ENCODE measurements at places on chromosomes 13 and 19. TPM values are rescaled to one million over a fixed set of nuclear protein-coding genes. Genes with fewer than 3 reads are reported as not detected.

Gene C1QTNF9
- 0.30 TPM for polyA plus RNA-seq

Gene CD79A
- polyA plus RNA-seq = 1.7 TPM

Gene DCT
- 0.26 TPM for polyA plus RNA-seq

Gene ATP4A
- polyA plus RNA-seq = 0.11 TPM

Gene ZNF600
- polyA plus RNA-seq = 13.0 TPM

Gene SEMA6B
- polyA plus RNA-seq = 3.2 TPM

Gene ZNF791
- polyA plus RNA-seq = 26.7 TPM

Gene SLC25A41
- polyA plus RNA-seq = 2.0 TPM

Gene ATP12A
- polyA plus RNA-seq = 13.4 TPM

Gene STOML3
- not detected for polyA plus RNA-seq

DNA sequence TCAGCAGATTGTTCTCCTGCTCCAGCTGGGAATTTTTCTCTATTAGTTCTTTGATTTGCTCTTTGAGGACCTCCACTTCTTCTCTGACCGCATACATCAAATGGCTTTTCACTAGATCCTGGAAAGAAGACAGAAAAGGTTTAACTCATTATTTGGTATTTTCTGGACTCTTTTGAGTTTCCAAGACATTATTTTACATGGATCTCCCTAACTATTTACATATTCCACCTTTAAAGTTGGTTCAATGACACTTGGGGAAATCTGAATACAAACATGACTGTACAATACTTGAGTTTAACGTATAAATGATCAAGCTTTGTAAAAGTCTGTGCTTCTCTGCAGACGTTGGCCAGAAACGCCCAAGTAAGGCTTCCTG lies 61.1 kb downstream of the SERP2 start:
- no peak for DNase-seq

DNA sequence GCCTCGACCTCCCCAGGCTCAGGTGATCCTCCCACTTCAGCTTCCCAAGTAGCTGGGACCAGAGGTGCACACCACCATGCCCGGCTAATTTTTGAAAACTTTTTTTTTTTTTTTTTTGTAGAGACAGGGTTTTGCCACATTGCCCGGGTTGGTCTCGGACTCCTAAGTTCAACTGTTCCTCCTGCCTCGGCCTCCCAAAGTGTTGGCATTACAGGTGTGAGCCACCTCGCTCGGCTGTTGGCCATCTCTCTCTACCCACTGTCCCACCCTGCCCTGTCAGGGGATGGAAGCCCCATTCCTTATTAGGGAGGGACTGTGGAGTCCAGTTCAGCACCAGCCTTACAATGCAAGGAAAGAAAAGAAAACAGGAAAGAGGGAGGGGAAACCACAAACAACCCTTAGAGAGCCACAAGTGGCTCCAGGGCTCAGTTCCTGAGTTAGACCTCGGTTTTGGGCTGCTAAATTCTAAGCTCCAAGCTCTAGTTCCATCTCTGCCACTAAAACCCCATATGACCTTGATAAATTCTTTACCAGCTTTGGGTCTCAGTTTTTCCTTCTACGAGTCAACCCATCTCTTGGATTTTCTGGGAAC lies 31.7 kb downstream of the ACTL9 start:
- DNase-seq = no peak

DNA sequence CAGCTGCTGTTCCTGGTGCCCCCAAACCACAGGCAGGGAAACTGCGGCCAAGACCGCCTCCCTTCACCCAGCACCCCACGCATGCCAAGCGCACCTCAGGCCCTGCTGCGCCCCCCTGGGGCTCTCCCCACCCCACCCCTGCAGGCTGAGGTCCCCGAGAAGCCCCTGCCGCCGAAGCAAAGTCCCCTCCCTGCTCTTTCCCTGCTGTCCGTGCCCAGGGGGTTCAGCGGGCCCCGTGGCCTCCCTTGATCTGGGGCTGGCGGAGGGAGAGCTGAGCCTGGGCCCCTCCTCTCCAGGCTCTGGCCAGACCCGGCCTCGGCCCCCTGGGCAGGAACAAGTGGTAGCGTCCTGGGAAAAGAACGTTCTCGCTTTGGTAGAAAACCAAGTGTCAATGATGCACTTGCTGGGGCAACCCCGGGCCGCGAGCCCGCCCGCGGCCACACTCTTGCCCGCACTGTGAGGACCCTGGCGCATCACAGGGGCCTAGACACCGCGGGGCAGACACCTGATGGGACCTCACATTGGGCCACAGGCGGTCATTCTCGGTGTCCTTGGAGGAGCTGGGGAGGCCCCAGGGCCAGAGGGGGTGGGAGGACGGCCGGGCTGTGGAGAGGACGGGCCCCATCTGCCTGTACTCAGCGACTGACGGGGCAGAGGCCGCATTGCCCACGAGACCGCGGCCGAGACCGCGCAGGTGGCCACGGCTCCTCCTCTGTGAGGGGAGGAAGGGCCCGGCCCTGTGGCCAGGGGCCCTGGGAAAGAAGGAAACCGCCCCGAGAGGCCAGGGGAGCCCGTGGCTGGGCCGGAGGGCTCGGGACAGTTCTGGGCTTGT lies 29.0 kb downstream of the GPX4 start:
- DNase-seq = no peak

DNA sequence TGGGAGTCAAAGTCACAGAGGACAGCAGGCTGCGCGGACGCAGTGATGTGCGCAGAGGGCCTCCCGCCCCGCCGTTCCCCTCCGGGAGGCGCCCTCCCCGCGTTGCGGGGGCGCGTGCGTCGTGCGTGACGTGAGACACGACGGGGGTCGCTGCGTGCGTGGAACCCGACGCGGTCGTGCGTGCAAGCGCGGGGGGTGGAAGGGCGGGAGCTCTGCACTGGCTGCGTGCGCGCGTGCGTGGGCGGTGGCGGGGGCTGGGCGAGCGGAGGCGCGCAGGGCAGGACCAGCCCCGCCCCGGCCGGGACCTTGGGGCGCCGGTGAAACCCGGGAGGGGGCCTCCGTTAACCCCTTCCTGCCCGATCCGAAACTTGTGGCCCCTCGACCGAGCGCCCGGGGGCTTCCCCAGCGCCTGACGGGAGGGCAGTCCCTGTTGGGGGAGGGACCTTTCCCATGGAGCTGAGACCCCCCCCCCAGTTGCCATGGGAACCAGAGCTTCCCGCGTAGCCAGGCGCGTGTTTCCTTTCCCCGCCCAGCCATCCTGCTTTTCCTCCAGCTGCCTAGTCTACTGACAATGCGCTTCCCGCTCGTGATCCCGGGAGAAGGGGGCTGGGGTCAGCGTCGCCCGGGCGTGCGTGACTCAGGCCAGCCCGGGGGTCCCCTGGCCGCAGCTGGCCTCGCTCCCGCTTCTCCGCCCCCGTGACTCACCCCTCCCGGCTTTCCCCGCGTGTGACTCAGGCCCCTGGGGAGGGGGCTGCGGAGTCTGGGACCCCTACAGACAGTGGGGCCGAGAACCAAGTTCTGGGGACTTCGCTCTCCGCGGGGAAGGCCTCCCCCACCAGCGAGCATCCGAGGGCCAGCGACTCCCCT lies 7.3 kb upstream of the HOOK2 start:
- DNase-seq = no peak

DNA sequence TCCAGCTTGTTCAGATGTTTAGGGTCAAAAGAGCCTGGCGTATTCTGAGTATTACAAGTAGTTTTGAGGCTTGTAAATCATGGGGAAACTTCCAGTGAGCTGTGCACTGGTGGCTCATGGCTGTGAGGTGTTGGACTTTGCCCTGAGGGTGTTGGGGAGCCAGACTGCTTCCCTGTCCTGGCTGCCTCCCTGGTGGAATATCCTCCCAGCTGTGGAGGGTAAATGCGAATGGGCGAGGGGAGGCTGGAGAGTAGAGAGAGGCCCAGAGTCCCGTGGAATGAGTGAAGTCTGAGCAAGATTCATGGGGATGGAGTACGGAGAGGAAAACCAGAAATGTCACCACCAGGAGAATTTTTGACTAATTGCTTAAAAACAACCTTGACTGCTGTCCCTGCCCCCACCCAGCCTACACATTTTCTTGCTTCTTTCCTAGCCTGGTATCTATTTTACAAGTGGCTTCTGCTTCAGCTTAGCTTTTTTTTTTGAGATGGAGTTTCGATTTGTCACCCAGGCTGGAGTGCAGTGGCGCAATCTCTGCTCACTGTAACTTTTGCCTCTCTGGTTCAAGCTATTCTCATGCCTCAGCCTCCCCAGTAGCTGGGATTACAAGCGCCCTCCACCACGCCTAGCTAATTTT lies 3.7 kb downstream of the SNRPA start:
- no peak for DNase-seq

GRCh38 chr13:68026077-68026476 lies 795.9 kb upstream of the PCDH9 start:
- DNase-seq = no peak

GRCh38 chr13:76683168-76683567 lies 203.0 kb downstream of the KCTD12 start:
- no peak for DNase-seq

DNA sequence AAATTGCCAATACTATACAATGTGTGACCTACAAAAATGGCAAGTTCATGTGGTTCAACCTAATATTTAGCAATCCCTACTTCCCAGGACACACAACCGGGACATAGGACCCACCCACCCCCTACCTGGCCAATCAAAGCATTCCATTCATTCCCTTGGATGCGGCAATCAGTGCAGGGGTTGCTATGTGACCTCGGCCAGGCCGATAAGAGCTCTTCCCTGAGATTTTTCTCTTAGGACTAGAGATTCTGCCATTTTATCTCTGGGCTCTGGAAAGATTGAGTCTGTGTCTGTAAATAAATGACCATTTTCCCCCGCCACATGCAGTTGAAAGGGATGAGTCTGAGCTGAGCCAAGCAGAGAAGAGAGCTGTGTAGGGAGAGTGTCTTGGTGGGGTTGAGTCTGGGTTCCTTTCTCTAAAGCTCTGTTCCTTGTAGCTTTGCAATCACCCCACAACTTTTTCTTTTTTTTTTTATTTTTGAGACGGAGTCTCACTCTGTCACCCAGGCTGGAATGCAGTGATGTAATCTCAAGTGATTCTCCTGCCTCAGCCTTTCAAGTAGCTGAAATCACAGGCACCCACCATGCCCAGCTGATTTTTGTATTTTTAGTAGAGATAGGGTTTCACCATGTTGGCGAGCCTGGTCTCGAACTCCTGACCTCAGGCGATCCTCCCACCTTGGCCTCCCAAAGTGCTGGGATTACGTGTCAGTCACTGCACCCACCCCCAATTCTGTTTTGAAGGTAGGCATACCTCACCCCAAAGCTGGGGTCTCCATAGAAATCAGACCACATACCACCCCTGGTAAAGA lies 7.4 kb downstream of the IFNL1 start:
- no peak for DNase-seq

- DNase-seq = no peak
Measured at GRCh38 chr13:79919091-79919490, 421.8 kb downstream of the SPRY2 start.

DNA sequence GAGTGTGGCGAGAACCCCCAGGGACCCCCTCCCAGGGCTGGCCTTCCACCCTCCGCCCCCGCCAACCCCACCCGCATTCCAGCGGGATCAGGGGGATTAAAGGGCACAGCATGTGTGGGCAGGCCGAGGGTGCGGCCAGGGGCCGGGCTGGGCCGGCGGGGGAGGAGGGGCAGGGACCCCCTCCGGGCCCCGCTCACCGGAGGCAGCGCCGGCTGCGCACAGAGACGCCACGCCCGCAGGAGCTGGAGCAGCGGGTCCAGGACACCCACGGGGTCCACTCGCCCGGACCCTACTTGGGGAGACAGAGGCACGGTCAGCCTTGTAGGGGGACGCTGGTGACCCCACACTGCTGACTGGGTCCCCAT lies 2.4 kb downstream of the ADAMTSL5 start:
- no peak for DNase-seq

DNA sequence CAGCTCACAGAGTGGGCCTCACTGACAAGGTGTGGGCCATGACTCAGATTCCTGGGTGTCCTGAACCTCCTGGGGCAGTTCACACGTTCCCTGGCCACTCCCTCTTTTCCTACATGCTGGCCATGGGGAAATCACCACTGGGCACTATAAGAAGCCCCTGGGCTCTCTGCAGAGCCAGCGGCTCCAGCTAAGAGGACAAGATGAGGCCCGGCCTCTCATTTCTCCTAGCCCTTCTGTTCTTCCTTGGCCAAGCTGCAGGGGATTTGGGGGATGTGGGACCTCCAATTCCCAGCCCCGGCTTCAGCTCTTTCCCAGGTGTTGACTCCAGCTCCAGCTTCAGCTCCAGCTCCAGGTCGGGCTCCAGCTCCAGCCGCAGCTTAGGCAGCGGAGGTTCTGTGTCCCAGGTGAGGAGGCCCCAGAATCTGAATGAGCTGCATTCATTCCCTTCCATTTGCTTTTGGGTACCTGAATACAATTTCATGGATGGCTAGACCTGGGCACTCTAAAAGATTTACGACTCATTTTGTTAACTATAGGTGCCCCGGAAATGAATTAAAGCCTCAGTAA lies at the start of gene OLFM4:
TSS of gene OLFM4 (plus strand) at position 177 of the 567 bp plus-strand sequence. CDS start at position 201, 24 bp downstream.
- DNase-seq = no peak

- no peak for DNase-seq
Measured at GRCh38 chr13:25874064-25874737, 177.6 kb downstream of the SHISA2 start.

- DNase-seq = peak; percentile 95
Measured at GRCh38 chr19:57320180-57321084, at the start of gene ZNF543. TSS of gene ZNF543 (plus strand) at chr19:57320472. CDS start at chr19:57320854, 382 bp downstream.

Measured in renal cortex interstitium (tissue), 15 donors.